ENCODE measurements at places on chromosomes 6 and 20. TPM values are rescaled to one million over a fixed set of nuclear protein-coding genes. Genes with fewer than 3 reads are reported as not detected.

NNAT gene
- total RNA-seq, result 32.0 TPM

ULBP1 gene
- total RNA-seq, result 3.6 TPM

HSPA1L gene
- 0.50 TPM for total RNA-seq

SCAND1 gene
- total RNA-seq, result 109 TPM

POFUT1 gene
- total RNA-seq, result 46.2 TPM

SLCO4A1 gene
- 0.74 TPM for total RNA-seq

E2F3 gene
- 4.5 TPM for total RNA-seq

PDYN gene
- not detected for total RNA-seq

ERVFRD-1 gene
- total RNA-seq, result not detected

SLC22A7 gene
- total RNA-seq, result not detected

RBPJL gene
- not detected for total RNA-seq

PAK5 gene
- total RNA-seq, result under 0.01 TPM

SCRT2 gene
- not detected for total RNA-seq

PLN gene
- not detected for total RNA-seq

NKX2-2 gene
- total RNA-seq, result not detected

AVP gene
- not detected for total RNA-seq

KIF16B gene
- 4.0 TPM for total RNA-seq

SMPDL3A gene
- total RNA-seq, result 5.0 TPM

POU3F2 gene
- total RNA-seq, result not detected

KDM1B gene
- total RNA-seq, result 9.2 TPM

KCNK16 gene
- total RNA-seq, result not detected

SLC17A3 gene
- not detected for total RNA-seq

HLA-E gene
- total RNA-seq, result 92.2 TPM

HLA-F gene
- total RNA-seq, result not detected

LY6G6C gene
- total RNA-seq, result not detected

TRIM15 gene
- total RNA-seq, result not detected

SRSF12 gene
- total RNA-seq, result 0.34 TPM

TRIM31 gene
- total RNA-seq, result not detected

HTR1B gene
- total RNA-seq, result 3.5 TPM

FAM83C gene
- not detected for total RNA-seq

TCF15 gene
- under 0.01 TPM for total RNA-seq

SEL1L2 gene
- total RNA-seq, result not detected

SNAP25 gene
- 5.1 TPM for total RNA-seq

MOG gene
- total RNA-seq, result not detected

ADAM33 gene
- total RNA-seq, result 14.7 TPM

CENPQ gene
- 5.5 TPM for total RNA-seq

EFCAB8 gene
- under 0.01 TPM for total RNA-seq

CCN6 gene
- total RNA-seq, result not detected

MAS1 gene
- total RNA-seq, result not detected

OTOR gene
- not detected for total RNA-seq

TAGAP gene
- total RNA-seq, result not detected

SOBP gene
- 1.8 TPM for total RNA-seq

MEI4 gene
- not detected for total RNA-seq

TGM3 gene
- not detected for total RNA-seq

SLC17A9 gene
- 21.3 TPM for total RNA-seq
